ENCODE measurements at places on chromosomes 16 and 17. TPM values are rescaled to one million over a fixed set of nuclear protein-coding genes. Genes with fewer than 3 reads are reported as not detected.

- DNase-seq: no peak
These were observed 32.2 kb downstream of the TK2 start for GRCh38 chr16:66517586-66518263.

DNA sequence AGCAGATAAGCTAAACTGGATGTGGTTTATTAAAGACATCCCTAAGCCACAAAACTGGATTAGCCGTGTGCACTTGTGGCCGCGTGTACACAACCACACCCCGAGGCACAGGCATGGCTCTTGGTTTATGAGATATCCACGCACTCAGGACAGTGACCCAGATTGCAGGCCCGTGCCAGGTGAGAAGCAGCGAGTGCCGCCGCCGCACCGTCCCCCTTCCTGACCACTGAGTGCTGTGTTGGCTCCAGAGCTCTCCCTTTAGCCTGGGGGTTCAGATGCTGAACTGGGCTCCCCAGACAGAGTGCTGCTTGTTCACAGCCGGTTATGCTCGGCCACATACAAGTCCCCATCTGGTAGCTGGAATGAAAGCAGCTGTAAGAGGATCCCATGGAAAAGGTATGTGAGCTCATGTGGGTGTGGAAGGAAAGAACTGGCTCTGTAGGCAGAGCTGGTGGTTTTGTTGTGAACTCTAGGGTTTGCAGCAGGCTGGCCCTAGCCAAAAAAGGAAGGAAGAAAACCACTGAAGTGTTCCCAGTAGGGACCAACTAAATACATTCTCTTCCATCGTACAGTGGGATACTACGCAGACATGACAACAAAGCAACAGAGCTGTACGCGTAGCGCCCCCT, 29.5 kb downstream of the KNOP1 start:
- DNase-seq: no peak

GRCh38 chr16:9625122-9625521, 533.7 kb downstream of the HAPSTR1 start:
- DNase-seq: no peak

- DNase-seq: peak; percentile 74
These were observed 29.8 kb downstream of the PITPNM3 start for GRCh38 chr17:6526362-6527152.

DNA sequence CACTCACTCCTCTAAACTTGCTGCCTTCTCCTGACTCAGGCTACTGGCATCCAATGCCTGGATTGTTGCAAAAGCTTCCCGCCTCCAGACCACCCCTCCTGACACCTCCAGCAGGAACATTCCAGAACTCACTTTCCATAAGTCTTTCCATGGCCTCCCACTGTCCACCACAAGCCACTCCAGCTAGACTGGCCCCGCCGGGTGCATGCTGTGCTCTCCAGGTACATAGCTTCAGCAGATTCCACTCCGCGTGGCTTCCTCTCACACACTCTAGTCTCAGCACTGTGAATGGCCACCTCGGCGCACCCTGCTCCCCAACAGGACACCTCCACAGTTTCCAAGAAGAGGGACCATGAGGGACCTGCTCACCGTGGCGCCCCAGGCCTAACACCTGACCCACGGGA, 25.9 kb upstream of the FAAP100 start:
- DNase-seq: no peak

DNA sequence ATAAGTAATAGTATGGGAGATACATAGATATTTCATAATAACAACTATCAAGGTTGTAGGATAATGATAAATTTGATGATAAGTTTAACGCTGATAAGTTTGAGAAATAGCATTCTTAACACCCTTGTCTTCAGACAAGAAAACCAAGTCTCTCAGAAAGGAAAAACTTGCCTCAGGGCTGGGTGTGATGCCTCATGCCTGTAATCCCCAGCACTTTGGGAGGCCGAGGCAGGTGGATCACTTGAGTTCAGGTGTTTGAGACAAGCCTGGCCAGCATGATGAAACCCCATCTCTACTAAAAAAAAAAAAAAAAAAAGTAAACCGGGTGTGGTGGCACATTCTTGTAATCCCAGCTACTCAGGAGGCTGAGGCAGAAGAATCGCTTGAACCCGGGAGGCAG, 90.7 kb downstream of the SHISA9 start:
- no peak for DNase-seq

- no peak for DNase-seq
These were observed 25.1 kb downstream of the MINK1 start for GRCh38 chr17:4858068-4858881.

DNA sequence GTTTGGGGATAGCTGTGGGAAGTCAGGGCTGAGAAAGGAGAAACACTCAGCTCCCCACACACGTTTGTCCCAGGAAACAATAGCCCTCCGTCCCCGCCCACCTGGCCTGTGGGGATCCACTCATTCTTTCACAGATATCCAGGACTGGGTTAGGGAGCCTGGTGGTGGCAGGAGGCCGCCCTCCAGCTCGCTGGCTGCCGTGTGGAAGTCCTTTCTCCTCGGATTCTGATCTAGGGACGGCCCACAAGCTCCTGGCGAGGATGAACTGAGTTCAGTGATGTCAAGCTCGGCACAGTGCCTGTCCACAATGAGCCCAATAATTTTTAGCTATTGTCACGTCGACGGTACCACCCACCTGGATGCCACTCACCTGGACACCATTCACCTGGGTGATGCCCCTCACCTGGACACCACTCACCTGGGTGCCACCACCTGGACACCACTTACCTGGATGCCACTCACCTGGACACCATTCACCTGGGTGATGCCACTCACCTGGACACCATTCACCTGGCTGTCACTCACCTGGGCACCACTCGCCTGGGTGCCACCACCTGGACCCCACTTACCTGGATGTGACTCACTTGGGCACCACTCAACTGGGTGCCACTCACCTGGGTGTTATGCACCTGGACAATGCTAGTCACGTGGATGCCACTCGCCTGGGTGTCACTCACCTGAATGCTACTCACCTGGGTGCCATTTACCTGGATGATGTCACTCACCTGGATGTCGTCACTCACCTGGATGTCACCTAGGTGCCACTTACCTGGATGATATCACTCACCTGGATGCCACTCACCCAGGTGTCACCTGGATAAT, 172.5 kb upstream of the FOXF1 start:
- DNase-seq: no peak

SEPTIN12 gene
- not detected for total RNA-seq

HEATR9 gene
- not detected for total RNA-seq

FLCN gene
- total RNA-seq: 60.1 TPM

- DNase-seq: no peak
These were observed 255.5 kb upstream of the KCNJ16 start for GRCh38 chr17:69819316-69820087.

CHMP1A gene
- 44.2 TPM for total RNA-seq

GRCh38 chr16:65372171-65372570, 250.3 kb upstream of the CDH11 start:
- no peak for DNase-seq

MIS12 gene
- 18.2 TPM for total RNA-seq

GRCh38 chr16:57133886-57134285, 41.5 kb downstream of the CPNE2 start:
- no peak for DNase-seq

DNA sequence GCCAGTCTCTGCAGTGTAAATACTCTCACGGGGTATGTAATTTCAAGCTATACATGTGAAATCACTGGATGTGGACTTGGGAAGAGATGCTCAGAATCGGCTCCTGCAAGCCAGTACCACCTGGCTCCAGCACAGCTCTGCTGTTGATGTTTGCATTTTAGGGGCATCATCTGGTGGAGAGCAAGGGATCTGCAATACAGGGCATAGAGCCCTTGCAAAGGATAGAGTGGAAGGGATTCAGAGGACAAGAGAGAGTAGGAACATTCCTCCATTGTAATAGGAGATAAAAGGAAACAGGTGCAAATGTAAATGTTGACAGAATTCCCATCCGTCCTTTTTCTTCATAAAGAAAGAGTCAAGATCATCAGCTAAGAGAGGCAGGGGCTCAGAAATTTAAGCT, 184.1 kb downstream of the PMP22 start:
- DNase-seq: no peak

- DNase-seq: no peak
These were observed 18.0 kb downstream of the KLHDC4 start for GRCh38 chr16:87747626-87748414.

DNA sequence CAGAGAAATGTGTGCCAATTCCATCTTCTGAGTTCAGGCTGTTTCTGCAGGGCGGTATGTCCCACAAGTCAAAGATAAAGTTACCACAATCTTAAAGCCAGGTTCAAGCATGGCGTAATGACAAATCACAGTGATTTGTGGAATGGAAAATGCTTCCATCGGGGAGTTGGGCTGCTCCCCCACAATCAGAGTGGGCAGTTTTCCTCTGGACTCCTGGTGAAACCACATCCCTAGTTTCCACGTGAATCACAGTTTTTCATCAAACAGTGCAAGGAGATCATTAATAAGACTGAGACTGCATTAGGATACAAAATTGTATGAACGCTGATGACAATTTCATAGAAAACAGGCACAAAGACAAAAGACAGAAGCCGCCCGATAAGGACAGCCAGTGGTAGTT, 3.6 kb downstream of the LITAF start:
- DNase-seq: no peak

GRCh38 chr17:80647746-80648145, 103.1 kb downstream of the RPTOR start:
- DNase-seq: no peak

GRCh38 chr16:31187808-31188189, 7.9 kb downstream of the FUS start:
- DNase-seq: no peak

HSPB9 gene
- 0.18 TPM for total RNA-seq

DNA sequence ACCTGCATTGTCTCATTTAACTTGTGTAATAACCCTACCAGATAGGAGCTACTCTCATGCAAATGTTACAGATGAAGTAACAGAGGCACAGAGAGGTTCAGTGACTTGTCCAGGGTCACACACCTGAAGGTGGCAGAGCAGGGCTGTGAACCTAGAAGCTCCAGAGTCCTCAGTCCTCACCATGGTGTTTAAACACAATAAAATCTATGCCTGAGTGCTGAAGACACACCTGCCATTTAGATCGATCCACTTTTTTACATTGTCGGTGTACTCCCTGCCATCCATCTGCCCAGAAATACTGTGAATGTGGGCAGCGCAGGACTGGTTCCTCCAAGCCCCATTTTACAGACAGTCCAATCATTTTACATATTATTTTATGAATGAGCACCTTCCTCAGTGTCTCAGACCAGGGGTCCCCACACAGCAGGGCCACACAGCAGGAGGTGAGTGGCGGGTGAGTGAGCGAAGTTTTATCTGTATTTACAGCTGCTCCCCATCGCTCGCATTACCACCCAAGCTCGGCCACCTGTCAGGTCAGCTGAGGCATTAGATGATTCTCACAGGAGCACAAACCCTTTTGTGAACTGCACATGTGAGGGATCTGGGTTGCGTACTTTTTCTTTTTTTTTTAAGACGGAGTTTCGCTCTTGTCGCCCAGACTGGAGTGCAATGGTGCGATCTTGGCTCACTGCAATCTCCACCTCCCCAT, 5.6 kb downstream of the IL4R start:
- no peak for DNase-seq

- DNase-seq: no peak
These were observed 2.0 kb downstream of the LRRC37B start for GRCh38 chr17:32009262-32009542.

CA10 gene
- 23.4 TPM for total RNA-seq

- peak; percentile 59 for DNase-seq
These were observed 38.6 kb downstream of the SYNRG start for GRCh38 chr17:37570527-37571093.

MYLK3 gene
- total RNA-seq: 1.3 TPM

- DNase-seq: no peak
These were observed 13.2 kb upstream of the SLC16A5 start for GRCh38 chr17:75074532-75074931.

CES1 gene
- total RNA-seq: 0.82 TPM

ERAL1 gene
- 28.8 TPM for total RNA-seq

CCDC78 gene
- total RNA-seq: 2.2 TPM

MYH1 gene
- 0.18 TPM for total RNA-seq

TOP2A gene
- 58.3 TPM for total RNA-seq

DNA sequence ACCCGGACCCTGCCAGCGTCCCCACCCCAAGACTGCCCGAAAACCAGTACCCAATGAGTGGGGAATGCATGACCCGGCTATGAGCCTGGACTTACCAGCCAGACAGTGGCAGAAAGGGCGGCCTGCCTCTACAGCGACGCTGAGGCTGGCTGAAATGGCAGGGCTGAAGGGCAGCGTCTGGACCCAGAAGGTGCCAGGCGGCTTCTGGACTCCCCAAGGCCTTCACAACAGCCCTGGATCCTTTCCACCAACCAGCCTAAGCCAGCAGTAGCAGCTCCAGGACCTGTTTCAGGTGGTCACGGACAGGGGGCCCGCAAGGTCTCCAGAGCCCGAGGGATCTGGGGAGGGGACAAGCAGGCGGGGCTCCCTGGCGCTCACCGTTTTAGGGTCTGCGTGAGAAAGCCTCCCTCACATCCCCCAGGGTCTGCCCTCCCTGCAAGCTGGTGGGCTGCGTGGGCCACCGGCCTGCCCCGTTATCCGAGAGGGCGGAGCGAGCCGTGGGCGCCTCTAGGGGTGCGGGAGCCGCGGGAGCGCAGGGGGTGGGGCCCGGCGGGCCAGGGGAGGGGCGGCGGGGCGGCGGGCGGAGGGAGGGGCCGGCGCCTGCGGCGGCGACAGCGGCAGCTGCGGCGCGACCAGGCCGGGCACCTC, at the start of gene RIPOR1:
Gene RIPOR1, plus strand, starts transcription at position 608 of the 648 bp plus-strand sequence. CDS start 9,618 bp downstream, outside the sequence.
- peak; percentile 76 for DNase-seq

- peak; percentile 76 for DNase-seq
These were observed at the start of gene SRCIN1 for GRCh38 chr17:38605841-38606645. Gene SRCIN1 (minus strand): TSS chr17:38605952. CDS start chr17:38605705, 247 bp downstream.

DNA sequence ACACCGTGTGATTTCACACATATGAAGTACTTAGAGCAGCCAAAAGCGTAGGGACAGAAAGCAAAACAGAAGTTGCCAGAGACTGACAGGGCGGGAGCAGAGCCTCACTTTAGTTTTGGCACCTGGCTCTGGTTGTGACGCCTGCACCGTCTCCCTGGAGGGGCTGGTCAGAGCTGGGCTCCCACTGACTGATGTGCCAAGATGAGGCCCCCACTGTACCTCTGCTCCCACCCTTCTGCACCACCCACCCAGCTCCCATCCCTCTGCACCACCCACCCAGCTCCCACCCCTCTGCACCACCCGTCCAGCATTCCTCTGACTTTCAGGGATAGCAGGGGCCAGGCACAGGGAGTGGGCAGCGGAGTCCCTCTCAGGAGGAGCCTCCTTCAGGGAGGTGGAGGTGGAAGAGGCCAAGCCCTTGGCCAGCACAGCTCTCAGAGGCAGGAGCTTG, 3.2 kb upstream of the PRSS21 start:
- no peak for DNase-seq

PLEKHG4 gene
- total RNA-seq: 3.9 TPM

GRCh38 chr16:85175724-85176233, 63.5 kb upstream of the CIBAR2 start:
- DNase-seq: no peak

Measured in cerebellum (tissue), 4 donors.